ENCODE measurements at places on chromosomes 12 and 14.

DNA sequence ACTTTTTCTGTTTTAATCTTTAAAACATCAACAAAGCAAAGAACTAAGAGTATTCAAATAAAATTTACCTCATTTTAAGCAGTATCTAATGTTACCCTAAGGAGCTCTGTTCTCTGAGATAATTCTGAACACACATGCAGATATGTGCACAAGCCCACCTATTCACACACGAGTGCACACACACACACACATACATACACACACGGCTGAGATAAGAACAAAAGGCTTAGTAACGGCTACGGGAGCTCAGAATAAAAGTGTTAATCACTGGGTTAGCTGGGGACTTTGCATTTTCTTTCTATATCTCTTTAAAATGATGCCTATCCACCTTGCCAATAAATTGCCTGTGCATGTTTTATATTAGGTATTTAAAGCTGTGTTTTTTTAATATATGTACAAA is 1096.3 kb downstream of the GALC start:
- no peak for DNase-seq

DNA sequence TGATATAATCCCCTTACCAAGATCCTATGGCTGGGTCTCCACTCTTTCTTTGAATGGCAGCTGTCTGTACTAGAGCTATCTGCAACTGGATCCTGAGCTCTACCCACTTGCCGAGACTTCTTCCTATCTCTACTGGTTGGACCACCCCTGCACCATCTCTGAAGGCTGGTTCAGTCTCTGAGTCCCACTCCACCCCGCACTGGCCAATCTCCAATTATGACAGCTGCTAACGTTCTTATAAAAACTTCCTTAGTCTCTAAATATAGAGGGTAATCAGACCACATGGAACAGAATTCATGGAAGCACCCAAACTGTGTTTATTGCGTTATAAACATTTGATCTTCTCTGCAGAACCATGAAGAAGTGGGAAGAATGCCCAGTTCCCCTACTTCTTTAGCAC is 186.6 kb upstream of the EEA1 start:
- DNase-seq = no peak

DNA sequence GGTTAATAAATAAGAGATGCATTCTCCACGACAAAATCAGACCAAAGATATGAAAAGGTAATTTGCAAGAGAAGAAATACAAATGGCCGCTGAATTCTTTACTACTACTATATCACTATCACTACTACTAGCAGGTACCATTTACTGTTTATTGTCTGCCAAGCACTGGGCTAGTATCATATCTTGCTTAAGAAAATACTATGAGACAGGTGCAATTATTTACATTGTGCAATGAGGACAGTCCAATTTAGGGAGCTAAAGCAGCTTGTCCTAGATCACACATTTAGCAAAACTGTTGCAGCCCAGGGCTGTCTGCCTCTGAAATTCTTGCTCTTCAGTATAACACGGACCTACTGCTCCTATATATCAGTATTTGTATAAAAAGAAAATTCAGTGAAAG is 52.8 kb downstream of the CRADD start:
- no peak for DNase-seq

DNA sequence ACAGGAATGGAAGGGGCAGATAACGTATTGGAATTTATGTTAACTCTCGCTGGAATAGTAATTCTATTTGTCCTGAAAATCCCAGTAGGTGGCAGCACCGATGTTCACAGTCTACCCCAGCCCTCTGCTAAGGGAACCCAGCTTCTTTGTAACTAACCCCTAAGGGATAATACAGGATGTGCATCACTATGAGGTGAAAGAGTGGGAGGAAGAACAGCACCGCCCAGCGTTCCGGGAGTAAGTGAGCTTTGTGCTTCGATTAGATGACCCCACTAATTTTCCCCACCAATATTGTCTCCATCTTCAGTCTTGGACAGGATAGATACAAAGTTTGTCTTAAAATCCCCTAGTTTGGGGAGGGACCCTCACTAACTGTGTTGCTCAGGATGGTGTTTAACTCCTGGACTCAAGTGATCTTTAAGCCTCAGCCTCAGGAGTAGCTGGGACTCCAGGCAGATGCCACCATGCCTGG is 2.7 kb downstream of the SLC2A3 start:
- no peak for DNase-seq

- no peak for DNase-seq
These were observed 9.9 kb downstream of the UBC start for GRCh38 chr12:124904306-124905098.

DNA sequence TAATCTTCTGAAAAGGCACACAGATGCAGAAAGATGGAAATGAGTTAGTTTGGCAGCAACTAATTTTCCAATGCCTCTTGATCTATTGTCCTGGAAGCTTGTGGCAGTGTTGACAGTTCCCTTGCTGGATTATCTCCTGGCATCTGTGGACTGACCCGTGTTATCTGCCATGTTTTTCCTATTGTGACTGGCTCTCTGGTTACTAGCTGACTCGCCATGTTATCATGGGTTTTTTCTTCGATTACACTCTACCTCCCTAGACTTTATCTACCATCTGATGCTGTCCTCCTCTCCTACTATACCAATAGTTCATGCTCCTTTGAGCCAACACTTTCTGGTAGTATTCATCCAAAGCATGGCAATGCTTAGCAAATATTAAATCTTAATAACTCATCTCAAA is 63.3 kb upstream of the FLRT2 start:
- no peak for DNase-seq

DNA sequence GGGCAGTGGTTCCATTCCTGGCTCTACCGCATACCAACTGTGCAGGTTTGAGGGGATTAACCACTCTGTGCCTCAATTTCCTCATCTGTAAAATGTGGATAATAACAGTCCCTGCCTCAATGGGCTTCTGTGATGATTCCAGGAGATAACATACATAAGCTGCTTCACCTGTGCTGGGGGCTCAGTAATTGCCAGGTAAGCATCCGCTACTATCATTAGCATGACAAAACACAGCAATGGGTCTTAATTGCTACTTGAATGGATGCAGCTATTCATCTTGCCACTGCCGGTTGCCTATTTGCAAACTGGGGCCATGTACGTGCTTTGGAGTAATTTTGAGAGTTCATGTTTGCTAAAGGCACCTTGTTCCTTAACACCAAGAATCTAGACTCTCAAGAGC is 132.6 kb downstream of the TMEM132D start:
- no peak for DNase-seq

- no peak for DNase-seq
These were observed 101.8 kb downstream of the SCARB1 start for GRCh38 chr12:124761871-124762270.

DNA sequence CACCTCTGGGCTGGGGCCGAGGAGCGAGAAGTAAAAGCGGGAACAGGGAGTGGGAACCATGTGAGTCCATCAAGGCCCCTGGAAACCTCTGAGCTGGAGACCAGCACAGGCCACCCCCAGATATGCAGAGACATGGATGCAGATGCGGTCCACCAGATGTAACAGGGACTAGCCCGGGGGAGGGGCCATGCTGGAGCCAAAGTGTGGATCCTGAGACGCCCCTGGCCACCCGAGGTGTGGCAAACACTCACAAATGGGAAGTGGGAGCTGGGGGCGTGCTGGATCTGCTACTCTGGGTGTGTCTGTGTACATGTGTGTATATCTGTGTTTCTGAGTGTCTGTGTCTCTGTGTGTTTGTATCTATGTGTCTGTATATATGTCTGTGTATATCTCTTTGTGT is 12.8 kb downstream of the MYL2 start:
- no peak for DNase-seq

DNA sequence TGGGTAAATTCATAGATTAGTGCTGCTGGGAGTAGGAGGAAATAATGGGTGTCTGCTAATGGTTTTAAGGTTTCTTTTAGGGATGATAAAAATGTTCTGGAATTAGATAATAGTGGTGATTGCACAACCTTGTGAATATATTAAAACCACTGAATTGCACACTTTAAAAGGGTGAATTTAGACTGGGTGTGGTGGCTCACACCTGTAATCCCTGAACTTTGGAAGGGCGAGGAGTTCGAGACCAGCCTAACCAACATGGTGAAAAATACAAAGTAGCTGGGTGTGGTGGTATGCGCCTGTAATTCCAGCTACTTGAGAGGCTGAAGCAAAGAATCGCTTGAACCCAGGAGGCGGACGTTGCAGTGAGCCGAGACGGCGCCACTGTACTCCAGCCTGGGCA is 1.3 kb downstream of the RAD52 start:
- DNase-seq = no peak

GRCh38 chr12:26970136-26970535 is 31.9 kb downstream of the FGFR1OP2 start:
- no peak for DNase-seq

GRCh38 chr14:78488938-78489337 is 318.8 kb downstream of the NRXN3 start:
- no peak for DNase-seq

DNA sequence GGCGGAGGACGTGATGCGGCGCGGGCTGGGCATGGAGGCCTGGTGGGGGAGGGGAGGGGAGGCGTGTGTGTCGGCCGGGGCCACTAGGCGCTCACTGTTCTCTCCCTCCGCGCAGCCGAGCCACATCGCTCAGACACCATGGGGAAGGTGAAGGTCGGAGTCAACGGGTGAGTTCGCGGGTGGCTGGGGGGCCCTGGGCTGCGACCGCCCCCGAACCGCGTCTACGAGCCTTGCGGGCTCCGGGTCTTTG is 303 bp downstream of the GAPDH start:
- no peak for DNase-seq

- DNase-seq = no peak
These were observed 124.7 kb downstream of the TTC6 start for GRCh38 chr14:37720131-37720530.

GRCh38 chr12:90254796-90255195 is 546.2 kb upstream of the ATP2B1 start:
- no peak for DNase-seq

DNA sequence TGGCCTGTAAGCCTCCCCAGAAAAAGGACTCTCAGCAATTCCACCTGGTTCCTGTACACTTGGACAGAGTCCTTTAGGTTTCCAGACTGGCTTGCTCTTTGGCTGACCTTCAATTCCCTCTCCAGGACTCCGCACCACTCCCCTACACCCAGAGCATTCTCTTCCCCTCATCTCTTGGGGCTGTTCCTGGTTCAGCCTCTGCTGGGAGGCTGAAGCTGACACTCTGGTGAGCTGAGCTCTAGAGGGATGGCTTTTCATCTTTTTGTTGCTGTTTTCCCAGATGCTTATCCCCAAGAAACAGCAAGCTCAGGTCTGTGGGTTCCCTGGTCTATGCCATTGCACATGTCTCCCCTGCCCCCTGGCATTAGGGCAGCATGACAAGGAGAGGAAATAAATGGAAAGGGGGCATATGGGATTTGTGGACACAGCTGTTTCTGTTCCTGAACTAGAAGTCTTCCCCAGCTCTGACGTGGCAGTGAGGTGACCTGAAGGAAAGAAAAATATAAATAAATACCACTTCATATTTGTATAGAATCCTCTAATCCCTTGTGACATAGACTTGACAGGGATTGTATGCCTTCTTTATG is 1.3 kb downstream of the RNASE7 start:
- no peak for DNase-seq

DNA sequence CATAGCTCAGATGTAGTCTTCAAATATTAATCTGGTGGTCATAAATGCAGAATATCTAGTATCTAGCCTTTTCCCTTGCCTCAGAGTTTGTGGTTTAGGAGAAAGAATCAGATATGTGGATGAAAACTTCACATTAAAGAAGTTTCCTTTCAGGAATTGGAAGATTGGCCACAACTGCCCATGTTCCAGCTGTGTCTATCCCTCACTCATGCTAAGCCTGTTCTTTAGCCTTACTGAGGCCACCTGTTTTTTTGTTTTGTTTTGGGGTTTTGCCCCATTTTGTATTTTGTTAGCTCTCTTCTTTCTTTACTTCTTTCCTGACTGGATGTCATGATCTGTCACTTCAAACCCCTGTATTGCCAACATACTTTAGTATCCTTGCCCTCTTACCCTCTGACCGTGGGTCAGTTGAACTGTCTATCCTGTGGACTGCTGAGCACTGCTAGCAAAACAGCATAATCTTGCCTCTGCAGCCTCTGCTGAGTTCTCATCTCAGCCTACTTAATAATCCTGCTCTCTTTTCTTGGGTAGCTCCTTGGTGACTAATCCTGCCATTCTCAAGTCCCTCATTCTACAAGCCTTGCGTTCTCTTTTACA is 22.0 kb upstream of the CCT2 start:
- DNase-seq = no peak

DNA sequence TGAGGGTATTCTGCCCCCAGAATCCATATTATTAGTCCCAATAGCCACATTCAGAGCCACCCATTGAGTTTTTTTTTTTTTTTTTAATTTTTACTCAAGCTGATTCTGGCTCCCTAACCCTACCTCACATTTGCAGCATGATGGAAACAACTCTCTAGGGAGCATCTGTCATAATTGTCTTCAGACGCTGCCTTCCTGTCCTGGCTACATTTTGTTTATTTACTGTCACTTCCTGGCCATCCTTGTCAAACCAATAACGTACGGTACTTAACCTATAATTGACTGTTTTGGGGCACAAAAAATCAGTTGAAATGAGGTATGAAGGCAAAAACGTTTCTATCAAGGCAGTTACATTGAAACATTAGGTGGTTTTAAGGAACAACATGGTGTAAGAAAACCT is 2.1 kb downstream of the GLIPR1 start:
- DNase-seq = no peak

All from cortex of kidney (tissue), 1 donor.